ENCODE measurements at places on chromosomes 1 and 21. TPM values are rescaled to one million over a fixed set of nuclear protein-coding genes. Genes with fewer than 3 reads are reported as not detected.

DNA sequence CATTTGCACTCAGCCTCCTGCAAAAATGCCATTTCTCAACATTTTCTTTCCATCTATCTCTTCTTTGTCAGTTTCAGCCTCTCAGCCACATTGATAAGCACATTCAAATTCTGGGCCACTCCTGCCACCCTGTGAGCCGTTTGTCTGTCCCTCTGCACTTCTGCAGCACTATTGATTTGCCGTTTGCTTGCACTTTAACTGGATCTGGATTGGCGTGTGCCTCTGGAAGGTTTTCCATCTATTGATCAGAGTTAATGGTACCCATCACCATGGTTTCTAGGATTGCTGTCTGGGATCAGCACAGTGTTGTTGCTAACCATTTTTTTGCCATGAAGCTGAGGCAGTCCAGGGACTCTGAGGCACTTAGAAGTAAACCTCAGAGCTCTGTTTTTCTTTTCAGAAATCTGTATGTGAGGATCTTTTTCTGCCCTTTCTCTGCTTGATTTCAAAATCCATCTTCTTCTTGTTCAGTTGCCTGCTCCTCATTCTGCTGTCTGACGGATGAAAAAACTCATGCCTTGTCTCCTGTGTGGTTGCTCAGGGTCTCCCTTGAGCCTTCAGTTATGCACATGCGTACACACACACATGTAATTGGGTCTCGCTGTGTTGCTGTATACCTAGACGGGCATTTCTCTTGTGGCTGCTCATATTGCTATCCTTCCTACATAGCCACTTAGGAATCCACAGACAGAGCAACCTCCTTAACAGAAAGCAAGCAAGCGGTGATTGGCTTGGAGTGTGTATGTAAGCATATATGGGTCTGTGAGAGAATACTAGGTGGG is 67.9 kb downstream of the NOS1AP start:
- no peak for DNase-seq

DNA sequence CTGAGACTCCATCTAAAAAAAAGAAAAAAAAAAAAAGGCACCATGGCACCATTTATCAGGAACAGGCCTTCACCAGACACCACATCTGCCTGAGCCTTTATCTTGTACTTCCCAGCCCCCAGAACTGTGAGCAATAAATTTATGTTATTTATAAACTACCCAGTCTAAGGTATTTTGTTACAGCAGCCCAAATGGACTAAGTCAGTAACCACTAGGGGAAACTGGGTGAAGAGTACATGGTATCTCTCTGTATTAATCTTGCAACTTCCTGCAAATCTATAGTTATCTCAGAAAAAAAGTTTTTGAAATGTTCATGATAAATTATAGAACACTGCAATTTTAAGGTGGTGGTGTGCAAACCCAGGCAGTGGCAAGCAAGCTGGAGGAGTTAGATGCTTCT is 114.3 kb downstream of the LAMC2 start:
- DNase-seq: no peak

- DNase-seq: no peak
Observed at GRCh38 chr1:194069831-194070218, 883.4 kb upstream of the B3GALT2 start.

DNA sequence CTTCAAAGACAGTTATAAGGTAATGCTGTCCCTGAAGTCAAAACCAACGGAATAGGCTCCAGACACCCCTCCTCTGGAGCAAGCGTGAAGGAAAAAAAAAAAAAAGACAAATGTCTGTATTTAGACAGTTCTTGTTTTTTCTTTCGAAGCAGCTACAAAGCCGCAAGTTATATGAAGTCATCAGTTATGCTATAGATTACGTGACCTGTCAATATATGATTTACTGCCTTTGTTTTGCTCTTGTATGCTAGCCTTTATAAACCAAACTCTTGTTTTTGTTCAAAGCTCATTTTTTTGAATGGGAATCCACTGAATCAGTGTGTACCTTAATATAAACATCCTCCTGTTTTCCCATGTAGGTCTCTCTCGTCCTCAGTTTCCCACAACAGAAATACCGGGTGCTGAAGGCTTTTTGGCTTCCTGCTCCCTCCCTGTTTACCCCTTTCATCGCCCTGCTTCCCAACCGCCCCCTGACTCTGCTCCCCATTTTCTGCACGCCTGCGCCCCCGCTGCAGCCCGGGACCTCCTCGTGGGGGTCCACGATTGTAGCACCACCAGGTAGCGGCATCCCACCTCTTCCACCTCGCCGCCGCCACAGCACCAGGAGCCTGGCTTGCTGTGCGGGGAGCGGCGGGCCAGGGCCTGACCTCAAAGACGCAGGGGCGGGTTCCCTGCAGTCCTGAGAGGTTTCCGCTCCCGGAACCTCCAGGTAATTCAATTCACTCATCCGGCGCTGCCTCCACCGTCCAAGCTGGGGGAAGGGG is 5.2 kb upstream of the ZNF678 start:
- no peak for DNase-seq

The HHAT gene
- 4.3 TPM for polyA plus RNA-seq
